ENCODE measurements at places on chromosomes 4 and X. TPM values are rescaled to one million over a fixed set of nuclear protein-coding genes. Genes with fewer than 3 reads are reported as not detected.
A peak's percentile ranks its signal among the peaks of the same experiment; 100 is the strongest.

GRCh38 chrX:11050013-11050412 is 61.1 kb upstream of the HCCS start:
- DNase-seq, result no peak

DNA sequence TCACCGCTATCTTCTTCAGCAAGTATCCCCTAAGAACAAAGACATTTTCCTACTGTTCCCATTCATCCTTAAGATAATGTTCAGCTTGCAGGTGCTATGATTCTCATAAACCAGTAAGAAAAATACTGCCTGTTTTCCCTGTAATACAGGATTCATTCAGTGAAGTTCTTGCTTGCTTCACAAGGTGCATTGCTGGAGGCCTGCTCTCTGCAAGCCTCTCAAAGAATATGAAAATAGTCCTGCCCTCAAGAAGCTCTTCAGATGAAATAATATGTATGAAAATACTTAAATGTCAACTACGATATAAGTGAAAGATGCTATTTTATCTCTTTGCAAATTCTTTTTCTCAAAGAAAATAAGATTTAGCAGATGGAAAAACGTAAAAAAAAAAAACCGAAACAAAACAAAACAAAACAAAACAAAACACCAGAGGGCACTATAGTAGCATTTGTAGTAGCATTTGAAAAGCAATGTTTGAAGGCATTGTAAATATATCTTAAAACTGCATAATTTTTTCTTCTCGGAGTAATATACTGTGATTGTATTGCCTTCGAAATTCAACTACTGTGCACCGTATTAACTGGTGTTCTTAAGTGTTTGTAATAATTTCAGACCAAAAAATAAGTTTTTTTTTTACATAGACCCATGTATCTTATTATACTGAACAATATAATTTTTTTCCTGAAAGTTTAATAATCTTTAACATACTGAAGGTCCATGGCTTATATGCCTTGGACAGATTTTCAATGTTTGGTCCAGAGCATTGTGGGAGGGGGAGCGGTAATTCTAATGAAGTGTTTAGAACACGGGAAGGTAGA is 26.0 kb downstream of the ADH4 start:
- no peak for DNase-seq

DNA sequence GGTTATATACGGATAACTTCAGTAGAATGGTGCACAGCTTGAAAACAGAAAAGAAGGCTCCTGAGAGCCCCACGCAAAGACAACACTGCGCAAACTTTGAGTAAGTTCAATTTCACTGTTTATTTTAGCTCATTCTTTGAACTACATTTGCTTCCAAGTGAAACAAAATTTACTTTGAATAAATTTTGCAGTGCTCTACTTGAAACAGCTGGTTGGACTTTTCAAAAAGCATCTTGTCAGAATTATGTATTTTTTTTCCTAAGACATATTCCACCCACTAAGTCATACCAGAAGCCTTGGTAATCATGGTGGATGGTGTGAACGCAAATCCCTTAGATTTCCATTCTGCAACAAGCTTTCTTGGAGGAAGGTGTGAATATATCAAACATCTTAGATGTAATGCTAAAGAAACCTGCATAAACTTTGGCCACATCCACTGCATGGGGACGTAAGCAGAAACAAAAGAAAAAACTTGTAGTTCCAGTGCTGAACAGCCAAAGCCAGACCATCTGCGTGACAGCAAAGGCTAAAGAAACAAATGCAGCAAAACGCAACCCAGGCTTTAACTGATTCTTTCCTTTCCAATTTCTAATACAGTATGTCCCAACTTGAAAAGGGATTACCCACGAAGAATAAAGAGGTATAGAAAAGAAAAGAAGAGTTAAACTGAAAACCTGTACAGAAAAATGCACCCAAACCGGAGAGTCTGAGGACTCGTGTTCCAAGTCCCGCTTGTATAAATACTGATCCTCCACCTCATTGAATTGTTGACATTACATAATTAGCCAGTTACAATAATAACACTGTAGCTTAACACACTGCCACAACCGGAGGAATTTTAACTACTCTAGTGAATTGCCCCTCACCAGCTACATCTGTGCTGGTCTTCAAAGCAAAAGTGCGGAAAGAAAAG is 90.9 kb downstream of the SH3RF1 start:
- DNase-seq, result no peak

DNA sequence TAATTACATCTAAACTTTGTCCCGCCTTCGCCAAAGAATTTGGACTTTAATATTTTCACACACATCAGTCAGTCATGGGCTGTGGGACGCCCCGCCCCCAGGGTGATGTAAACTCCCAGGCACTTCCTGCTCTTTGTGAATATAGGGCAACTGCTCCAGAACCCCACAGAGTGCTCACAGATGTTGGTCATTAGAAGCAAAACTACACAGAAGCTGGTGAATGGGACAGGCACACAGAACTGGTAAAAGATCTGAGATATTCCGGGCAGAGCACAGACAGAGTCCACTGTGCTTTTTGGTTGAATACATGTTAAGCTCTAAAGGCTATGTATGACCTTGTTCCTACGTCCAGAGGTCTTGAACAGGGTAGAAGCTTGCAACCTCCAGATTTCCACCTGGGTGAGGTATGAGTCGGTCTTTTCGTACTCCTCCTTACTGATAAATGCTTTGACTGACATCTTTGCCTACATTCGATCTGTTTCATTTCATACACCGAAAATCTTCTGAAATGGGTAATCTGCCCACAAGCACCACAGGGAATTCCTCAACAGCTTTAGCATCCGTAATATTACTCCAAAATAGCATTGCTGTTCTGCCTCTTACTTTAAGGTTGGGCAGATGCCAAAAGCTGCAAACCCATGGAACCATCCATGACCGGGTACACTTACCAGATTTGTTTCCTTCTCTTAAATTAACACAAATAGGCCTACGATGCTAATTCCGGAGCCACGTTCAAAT is 144.6 kb downstream of the AMELX start:
- no peak for DNase-seq

DNA sequence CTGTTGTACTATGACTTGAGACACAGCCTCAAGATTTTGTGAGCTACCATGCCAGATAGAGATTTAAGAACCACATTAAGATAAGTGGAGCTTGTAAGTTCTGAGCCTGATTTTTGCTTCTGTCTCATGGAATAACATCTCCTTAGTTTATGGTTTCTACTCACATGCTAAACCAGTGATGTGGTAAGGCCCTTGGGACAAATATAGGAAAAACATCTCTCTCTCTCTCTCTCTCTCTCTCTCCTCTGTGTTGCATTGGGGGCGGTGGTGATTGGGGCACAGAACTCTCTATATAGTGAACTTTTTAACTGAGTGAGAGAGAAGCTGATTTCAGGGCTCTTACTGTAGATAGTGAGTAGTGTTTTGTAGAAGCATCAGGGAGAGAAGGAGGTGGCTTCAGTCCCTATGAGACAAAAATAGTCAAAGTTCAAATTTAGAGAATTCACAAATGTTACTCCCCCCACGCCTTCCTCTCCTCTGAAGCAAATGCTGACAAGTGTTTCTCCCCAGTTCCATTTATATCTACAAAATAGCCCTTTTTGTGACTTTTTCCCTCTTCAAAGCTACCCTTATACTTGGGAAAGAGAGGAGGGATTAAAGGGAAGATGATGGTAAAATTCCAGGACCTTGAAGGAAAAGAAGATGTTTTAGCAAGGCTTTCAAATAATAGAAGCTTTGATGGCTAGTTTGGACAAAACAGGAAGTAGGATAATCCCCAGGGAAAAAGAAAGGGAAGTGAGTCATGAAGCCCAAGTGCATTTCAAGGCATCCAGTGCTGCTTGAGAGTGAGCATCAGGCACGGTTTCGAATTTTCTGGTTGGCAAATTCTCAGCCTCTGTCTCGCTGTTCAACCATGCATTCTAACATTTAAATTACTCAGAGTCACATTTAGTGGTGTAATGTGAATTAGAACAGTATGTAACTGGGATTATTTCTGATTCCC is 134.3 kb upstream of the AP1S2 start:
- peak; percentile 28 for DNase-seq

- no peak for DNase-seq
Measured at GRCh38 chr4:24568425-24568824, 15.9 kb downstream of the DHX15 start.

- DNase-seq, result no peak
Measured at GRCh38 chr4:90603540-90603939, 476.3 kb downstream of the CCSER1 start.

DNA sequence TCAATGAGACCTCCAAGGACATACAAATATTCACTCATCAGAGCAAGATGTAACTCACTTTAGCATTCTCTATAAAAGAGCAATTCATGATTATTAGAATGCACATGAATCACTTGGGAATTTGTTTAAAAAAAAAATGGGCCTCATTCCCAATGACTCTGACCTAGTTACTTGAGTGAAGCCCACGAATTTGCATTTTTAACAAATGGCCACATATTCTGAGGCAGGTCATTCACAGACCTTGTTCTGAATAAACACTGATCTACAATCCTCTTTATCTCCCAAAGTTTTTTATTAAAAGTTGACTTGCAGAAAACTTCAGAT is 255.1 kb upstream of the VEGFC start:
- no peak for DNase-seq

ZC4H2 gene
- polyA plus RNA-seq, result 12.1 TPM

C4orf51 gene
- not detected for polyA plus RNA-seq
